GM19239 (cell line): ENCODE measurements at places on chromosomes 1 and 21.

- no peak for DNase-seq
These were observed 7.2 kb downstream of the FAAH start for GRCh38 chr1:46401154-46401913.

DNA sequence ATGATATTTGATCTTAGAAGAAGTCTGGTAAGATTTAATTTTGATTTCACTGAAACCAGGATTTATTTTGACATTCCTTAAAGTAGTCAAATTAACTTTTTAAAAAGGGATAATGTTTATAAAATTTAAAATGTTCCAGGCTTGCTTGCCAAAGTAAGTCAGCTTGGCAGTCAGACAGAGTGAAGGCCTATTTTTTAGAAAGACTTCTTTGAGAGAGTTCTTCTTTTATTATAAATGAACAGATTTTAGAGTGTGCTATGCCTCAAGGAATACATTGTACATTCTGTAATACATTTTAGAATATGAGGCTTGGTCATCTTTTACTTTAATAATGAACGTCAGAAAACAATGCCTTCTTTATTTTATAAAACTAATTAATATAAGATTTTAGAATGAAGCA, 138.7 kb downstream of the DISP1 start:
- DNase-seq = no peak

DNA sequence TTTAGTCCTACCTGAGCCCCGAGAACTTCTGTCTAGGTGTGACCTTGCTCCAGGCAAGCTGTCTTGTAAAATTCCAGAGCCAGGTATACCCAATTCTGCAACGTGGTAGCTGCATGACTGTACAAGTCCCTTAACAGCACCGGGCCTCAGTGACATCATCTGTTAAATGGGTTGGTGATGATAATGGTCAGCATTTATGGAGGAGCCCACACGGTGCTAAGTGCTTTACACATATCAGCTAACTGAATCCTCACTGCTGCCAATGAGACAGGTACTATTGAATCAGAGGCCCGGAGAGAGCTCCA, 37.2 kb upstream of the PADI1 start:
- DNase-seq = no peak

DNA sequence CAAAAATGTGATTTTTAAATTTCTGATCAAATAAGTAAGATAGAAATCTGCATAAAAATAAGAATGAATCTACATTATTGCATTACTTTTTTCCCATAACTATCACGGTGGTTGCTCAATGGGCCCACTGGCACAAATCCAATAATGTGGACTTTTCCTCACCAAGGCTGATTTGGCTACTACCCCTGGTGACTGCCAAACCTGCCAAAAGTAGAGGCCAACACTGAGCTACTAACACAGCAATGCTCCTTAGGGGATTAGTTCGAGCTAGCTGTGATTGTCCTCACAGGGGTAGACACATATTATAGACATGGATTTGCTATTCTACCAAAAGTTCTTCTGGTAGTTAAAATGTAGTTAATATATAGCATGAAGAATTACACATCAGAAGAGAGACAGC, 107.7 kb upstream of the ZNHIT6 start:
- DNase-seq = no peak

GRCh38 chr1:184253921-184254320, 132.9 kb upstream of the C1orf21 start:
- DNase-seq = no peak

GRCh38 chr1:28507247-28507645, 1.4 kb downstream of the RCC1 start:
- DNase-seq = no peak

- DNase-seq = no peak
These were observed 24.2 kb downstream of the MPZ start for GRCh38 chr1:161285521-161285920.

DNA sequence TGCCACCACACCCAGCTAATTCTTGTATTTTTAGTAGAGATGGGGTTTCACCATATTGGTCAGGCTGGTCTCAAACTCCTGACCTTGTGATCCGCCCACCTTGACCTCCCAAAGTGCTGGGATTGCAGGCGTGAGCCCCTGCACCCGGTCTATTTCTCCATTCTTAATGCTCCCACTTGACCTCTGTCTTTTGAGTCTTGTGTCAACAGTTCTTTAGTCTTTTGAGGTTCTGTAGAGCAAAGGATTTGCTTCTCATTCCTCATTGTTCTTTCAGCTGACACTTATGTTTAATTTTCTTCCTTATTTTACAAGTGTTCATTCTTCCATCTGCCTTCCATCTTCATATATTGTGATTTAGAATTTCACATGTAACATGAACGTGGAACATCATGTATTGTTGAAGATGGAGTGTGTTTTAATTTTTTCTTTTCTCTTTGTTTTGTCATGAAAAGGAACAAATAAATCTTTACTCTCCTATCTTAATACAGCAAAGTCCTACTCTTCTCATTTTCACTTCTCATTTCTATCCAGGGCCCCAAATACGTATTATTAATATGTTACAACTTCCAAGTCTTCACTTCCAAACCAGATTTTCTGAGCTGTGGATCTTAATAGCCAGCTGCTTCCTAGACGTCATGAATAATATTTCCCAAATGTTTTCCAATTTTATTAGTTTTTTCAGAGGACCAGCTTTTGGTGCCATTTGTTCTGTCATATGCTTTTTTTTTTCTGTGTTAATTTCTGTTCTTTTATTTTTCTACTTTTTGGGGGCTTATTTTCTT, 16.9 kb downstream of the MTF2 start:
- DNase-seq = no peak

DNA sequence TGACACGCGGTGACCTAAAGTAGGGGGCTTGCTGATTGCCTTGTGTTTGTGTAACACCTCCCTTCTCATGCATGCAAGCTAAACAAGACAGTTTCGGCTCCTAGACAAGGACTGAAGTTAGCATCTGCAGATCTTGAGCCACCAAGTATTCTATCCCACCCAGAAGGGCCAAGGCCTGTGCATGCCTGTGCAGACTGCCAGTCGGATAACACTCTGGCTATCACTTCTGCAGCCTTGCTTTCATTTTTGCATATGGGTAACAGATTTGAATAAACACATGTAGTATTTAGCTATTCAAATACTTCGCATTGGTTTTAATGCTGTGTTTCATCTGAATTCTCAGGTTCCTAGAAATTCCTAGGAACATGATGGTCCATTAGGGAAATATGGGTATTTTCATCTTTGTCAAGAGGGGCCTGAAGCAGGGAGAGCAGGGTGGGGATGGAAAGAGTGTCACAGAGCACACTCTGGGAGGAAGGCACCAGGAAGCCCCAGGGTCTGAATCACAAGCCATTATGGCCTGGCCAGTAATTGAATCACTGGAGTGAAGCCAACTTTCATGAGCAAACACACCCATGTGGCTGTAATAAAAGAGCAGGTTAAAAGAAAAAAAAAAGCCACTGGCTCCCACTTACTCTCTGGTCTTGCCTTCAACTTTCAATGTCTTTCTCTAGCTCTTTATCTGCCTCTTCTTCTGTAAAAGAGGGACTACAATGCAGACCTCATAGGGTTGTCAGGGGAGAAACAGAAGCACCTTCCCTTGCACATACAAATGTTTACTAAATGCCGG, 28.3 kb downstream of the GADD45A start:
- DNase-seq = no peak

DNA sequence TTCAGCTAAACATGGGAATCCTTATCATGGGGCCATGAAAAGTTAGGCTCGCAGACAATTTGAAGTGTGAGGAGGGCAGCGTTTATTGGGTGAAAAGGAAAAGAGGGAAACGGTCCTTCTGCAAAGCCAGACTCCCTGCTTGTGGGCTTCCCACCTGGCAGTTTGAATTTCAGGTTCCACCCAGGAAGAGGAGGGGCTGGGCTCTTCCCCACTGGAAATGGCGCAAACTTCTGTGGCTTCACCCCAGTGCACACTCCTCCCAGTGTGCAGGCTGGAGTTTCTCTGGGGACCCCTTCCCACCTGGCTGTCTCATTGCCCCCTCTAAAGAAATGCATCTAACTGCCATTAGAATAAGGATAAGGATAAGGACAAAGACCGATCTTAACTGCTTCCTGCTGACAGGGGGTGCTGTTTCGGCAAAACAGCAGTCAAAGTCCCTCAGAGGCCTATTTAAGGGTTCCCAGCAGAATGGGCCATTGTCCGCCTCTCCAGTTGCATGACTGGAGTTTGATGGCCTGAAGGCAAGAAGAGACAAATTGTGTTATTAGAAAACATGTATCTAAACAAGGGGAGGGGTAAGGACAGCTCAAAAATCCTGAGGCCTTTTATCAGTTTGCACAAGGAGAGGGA, 20.4 kb downstream of the AIM2 start:
- DNase-seq = no peak

DNA sequence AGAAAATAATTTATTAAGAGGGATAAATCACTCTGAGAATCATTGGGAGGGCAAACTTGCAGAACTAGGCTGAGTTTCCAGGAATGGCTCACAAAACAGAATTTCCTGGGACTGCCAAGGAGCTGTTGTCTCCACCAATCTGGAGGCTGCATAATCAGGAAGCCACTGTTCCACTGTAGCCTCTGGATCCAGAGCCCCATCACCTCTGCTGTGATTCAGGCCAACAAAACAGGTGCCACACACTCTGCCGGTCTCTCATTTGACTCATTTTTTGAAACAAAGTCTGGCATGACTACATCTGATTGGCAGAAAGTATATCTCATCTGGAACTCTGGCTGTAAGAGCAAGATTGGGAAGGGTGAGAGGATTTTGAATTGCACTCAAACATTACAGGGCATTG, 178.9 kb upstream of the C1orf105 start:
- DNase-seq = no peak

DNA sequence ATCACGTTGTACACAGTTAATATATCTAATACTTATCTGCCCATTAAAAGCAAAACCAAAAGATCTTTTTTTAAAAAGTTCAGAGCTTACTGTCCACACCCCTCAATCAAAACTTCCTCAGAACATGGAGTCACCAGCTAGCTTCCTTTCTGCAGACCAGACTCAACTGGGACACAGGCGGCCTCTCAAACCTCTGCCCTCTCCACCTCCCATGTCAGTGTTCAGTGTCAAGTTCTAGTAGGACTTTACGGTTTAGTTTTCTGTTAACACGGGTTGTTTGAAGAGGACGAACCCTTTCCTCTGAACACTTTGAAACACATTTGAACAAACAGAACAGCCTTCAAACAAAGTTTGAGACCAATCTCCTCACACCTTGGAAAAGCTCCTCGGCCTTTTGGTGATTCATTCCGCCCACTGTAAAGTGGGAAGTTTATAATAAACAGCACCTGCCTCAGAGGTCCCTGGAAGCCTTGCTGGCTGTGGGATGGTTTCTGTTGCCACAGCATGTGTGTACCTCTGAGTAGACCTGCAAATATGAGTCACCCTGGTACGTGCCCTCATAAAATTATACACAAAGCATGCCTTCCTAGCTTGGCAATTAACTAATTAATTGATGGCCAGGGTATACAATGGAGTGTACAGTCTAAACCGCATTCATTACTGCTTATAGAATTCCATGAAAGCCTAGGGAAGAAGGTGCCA, 48.4 kb upstream of the SIPA1L2 start:
- no peak for DNase-seq

DNA sequence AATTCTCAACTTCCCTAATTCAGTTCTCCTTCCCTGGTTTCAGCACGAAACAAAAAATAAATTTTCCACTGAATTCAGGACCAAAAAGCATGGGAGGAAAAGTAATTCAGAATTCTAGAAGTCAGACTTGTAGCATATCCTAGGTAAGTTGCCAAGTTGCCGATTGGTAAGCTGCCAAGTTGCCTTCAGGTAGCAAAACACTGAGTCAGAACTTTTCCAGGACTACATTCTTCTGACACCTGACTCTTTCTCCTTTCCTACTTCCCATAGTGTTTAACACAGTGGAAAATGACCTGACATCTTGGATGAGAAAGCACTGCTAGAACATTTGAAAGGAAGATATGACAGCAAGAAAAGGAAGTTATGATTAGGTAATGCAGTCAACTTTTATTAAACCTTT, 322.8 kb downstream of the SPATA17 start:
- no peak for DNase-seq

GRCh38 chr21:46619846-46620245, 15.0 kb upstream of the S100B start:
- DNase-seq = no peak

DNA sequence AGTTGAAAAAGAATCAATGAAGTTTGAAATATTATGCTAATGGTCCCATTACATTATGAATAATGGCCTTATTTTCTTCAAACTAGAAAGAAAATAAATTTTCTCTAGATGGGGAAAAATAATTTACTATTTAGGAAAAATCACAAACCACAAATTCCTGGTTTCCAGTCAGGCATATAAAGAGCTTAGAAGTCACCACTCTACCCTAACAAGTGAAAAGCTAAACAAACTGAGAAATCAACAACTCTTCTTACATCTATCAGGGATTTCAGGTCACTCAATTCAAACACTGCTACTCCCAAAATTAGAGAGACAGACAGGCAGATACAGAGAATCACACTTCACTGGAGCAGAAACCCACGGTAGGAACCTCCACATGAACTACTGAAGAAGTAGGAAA, 82.1 kb upstream of the LRRC7 start:
- DNase-seq = no peak

DNA sequence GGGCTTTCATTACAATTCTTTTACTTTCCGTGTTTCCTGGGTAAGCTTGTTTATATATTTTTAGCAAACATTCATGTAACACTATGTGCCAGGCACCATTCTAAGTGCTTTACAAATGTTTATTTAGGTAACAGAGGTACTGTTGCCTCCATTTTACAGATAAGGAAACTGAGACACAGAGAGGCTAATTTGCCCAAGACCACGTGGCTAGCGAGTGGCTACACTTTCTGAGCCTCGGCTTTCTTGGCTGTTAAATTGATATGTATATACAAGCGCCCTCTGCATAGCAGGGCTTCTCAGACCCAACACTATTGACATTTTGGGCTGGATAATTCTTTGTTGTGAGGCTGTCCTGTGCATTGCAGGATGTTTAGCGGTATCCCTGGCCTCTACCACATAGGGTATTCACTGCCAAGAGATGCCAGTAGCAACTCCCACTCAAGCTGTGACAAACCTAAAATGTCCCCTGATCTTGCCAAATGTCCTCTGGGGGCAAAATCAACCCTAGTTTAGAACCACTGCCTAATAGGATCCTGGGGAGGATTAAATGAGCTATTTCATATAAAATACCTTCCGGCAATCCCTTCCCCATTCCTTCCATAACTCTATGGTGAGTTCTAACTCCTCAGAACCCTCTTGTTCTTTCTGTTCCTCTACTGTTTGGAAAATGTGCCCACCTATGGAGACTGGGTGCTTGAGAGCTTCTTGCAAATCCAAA, 17.2 kb upstream of the ID3 start:
- DNase-seq = no peak

GRCh38 chr1:31214316-31215064, 25.2 kb downstream of the NKAIN1 start:
- DNase-seq = no peak

DNA sequence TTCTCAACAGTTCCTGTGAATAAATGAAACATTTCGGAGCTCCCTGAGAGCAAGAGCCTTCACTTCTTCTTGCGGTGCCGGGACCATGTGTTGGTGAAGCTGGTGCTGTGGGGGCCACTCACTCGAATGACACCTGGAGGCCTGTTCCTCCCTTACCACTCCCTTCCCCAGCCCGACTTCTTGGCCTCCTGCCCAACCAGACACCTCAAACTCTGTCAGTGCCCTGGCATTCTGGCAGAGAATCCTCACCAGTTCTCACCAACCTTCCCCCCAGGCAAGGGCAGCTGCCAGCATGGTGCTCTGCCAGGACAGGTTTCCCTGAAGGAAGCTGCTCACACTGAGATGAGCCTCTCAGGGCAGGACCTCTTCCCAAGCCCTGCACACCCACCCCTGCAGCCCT, 68.3 kb downstream of the MPZL1 start:
- no peak for DNase-seq
